ENCODE measurements at places on chromosomes 11 and 22.

- no peak for DNase-seq
Measured at GRCh38 chr22:50146439-50147238, 23.9 kb upstream of the PANX2 start.

DNA sequence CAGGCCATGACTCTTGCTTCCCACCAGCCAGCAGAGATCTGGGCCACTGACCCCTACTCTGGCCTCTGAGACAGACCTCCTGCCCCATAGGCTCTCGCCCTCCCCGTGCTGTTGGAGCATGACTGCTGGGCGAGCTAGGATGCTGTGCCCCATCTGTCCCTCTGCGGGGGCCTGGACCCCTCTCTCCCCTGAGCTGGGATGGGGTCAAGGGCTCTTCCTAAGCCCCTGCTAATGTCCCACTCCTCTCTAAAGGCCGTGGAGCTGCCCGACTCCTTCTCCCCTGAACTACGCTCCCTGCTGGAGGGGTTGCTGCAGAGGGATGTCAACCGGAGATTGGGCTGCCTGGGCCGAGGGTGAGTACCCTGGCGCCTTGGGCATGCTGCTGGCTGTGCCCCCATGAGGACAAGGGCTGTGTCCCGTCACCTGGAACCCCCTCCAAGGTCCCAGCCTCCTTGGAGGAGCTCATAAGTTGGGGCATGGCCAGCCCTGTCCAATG, 6.2 kb upstream of the ANKRD13D start:
- no peak for DNase-seq

- DNase-seq = no peak
Measured at GRCh38 chr11:126485021-126485792, 129.7 kb downstream of the ST3GAL4 start.

GRCh38 chr11:19808076-19808911, 95.7 kb downstream of the NAV2 start:
- DNase-seq = no peak

DNA sequence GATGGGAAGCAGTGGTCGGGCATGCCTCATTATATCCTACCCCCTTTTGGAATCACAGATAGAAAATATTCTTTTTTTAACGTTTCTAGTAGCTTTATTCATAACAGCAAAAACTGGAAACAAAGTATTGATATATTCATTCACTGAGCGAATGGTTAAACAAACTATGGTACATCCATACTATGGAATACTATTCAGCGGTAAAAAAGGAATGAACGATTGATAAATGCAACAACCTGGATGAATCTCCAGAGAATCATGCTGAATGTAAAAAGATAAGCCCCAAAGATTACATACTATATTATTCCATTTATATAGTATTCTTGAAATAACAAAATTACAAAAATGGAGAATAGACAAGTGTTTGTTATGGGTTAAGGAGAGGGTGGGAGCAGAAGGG, 7.5 kb upstream of the SULT4A1 start:
- no peak for DNase-seq

GRCh38 chr11:61489833-61490721, 18.5 kb upstream of the LRRC10B start:
- DNase-seq = no peak

DNA sequence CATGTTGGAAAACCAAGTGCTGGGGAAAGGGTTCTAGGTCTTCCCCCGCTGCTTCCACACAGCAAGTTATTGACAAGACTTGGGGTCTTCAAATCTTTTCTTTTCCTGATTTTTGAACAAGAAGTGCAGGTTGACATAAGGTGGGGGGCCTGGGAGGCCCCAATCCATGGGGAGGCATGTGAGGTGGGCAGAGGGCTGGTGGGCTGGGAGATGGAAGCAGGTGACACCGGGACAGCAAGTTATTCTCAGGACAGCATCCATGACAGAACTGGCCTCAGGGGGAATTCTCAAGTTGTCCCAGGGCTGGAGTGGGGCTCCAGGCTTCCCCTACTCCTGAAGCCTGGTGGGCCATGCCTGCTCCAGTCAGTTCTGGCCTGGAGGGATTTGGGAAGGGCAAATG, 5.5 kb downstream of the FGF19 start:
- no peak for DNase-seq

DNA sequence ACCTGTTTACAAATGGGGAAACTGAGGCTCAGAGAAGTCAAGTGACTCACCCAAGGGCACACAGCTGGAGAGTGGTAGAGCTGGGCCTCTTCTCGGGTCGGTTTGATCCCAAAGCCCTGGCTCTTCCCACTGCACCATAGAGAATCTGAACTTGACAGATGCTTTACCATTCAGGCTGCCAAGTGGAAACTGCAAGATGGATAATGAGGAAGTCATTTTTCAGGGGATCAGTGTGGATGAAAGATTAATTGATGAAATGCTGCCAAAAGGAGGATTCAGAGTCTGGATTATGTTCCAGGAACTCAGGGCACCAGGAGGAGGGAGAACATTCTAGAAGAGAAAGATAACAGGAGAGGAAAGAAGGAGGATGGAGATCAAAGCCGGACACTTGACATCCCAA, 185.9 kb upstream of the ZBED5 start:
- no peak for DNase-seq

DNA sequence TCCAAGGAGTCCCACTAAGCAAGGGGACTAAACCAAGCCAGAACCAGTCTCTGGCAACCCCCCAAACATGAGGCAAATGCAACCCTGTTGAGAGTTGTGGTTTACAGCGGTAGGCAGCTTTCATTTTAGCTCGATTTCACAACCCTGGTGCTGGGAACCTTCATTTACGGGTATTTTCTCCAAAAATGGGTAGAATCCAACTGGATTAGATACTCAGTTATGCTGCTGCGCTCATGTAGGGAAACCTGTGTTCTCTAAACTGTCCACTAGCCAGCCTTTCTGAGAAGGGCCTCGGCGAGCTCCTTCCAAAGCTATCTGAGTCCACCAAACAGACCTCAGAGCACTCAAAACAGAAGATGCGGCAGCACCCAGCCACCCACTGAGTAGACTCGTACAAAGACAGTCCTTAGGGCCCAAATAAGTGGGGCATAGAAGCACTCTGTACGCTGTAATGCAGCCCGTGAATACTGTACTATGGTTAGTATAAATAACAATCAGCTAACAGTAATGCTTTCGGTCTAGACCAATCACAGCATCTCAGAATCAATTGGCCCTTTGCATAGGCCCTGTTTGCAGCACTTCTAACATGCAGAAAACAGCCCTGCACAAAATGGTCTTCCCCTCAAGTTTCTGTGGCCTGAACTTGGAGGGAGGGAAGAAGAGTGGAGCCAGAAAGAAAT, 104.7 kb downstream of the ETS1 start:
- no peak for DNase-seq

DNA sequence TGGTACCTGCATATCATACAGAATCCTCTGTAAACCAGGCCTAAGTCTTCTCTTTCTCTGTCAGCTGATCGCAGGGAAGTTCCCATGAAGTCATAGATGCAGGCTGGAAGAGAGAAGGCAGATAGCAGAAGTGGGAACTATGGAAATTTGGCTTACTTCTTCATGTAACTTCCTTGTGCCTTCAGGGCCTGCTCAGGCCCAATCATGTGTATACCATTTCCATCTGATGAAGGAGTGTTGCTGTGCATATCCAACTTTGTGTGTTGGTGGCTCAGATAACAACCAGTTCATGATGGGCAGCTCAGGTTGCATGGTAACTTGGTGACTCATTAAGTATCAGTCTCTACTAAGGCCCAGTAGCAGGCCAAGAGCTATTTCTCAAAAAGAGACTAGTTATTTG, 53.1 kb upstream of the CEP295 start:
- DNase-seq = no peak

DNA sequence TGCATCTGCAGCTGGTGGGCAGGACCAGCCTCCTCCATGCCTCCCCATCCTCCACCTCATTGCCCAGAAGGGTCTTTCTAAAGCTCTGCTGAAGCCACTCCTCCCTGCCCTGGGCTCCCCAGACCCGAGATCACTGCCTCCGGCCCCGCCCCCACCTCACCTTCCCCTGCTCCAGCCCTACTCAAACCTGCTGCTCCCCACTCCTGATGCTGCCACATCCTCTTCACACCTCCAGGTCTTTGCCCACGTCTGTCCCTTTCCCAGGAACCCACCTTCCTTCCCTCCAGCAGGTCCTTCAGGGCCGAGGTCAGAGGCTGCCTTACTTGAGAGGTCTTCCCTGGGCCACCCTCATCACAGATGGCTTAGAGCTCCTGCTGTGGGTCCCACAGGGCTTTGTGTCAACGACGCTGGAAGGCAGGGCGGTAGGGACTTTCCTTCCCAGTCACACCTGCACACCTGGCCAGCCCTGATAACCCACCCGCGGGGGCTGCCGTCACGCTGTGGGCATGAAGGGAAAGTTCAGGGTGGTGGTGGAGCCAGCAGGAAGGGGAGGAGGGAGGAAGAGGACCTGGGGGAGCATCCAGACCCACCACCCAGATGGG, 11.9 kb downstream of the WNT7B start:
- DNase-seq = no peak

GRCh38 chr11:134455516-134455915, 43.5 kb upstream of the B3GAT1 start:
- DNase-seq = no peak

DNA sequence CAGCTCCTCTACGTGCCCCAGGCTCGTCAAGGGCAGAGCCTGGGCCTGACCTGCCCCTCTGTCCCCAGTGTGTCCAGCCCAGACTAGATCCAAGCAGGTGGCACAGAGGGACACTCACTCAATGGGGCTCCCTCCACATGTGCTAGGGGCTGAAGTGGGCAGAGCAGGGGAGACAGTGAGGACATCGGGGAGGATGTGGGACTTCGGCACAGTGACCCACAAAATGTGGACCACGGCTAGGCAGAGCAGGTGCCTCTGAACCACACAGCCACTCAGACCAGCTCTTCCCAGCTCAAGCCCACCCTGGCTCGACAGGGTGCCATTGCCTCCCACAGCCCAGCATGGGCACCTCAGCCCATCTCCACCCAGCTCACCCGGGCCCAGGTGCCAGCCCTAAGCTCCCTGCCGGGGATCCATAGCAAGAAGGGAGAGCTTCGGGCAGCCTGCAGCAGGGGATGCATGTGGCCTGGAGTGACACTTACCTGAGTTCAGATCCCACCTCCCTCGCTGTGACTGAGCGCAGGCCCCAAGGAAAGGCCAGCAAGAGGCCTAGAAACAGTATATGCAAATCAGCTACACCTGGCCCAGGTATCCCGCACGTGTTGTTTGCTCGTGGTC, 46.9 kb upstream of the RTL6 start:
- DNase-seq = no peak

GRCh38 chr11:75263944-75264349, 23.4 kb downstream of the TPBGL start:
- no peak for DNase-seq

Measured in HTR-8/SVneo (cell line).